ENCODE measurements at places on chromosomes 7 and 10.

- no peak for DNase-seq
Observed at GRCh38 chr7:107972075-107972482, 30.9 kb downstream of the LAMB1 start.

DNA sequence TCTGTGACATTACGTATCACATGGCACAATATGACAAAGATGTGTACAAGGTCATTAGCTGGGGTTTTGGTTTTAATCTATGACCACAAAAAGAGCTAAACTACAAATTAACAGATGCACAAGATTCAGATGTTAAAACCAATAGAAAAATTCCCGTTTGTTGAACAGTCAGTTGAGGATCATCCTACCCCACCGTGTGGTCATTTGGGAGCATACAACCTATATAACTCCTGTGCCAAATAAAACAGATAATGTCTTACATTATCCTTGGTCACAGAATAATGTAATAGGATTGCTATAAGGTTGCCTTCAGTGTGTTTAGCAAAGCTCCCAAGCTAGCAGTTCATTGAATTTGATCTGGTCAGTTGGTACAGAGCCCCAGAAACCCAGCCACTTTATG is 28.2 kb downstream of the ASNS start:
- DNase-seq, result no peak

DNA sequence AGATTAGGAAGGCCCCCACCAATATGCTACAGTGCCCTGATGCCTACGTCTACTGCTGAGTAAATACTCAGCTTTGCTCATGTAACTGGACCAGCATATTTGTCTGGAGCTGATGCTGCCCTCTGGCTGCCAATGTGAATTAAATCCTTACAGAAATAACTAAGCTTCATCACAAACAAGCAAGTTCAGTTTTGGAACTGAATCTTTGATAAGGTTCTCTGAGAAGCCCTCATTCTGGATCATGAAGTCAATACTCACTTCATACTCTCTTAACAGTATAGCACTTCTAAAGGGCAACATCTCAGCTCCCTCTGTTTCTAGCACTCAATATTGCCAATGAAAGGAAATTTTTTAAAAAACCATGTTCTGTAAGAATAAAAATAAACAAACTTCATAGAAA is 246.7 kb downstream of the ETV1 start:
- DNase-seq, result peak; percentile 26

DNA sequence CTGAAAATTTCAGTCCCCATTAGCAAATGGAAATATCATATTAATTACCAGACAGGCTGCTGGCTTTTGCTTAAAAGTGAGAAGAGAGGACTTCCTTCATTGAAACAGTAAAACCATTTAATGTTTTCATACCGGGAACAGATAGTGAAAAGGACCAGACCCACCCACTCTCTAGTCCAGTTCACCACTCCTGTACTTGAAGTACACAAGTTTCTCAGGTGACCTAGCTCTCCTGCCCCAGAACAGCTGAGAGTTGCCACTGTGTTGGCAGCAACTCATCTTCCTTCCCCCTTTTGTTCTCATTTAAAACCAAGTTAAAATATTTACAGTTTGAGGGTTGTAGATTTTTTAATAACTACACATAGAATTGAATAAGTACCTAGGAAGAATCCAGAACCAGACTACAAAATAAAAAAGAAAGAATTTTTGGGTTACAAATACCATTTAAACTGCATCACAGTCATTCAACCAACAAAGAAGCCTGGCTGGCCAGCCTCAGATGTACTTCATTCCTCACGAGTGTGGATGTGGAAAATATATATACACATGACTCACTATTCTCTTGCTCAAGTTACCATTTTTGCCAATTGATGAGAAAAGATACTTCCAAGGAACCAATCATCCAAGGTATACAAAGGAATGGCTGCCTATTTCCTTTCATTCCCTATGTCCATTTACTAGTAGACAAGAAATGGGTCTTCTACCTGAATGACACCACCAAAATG is 68.1 kb downstream of the VPS41 start:
- peak; percentile 74 for DNase-seq

DNA sequence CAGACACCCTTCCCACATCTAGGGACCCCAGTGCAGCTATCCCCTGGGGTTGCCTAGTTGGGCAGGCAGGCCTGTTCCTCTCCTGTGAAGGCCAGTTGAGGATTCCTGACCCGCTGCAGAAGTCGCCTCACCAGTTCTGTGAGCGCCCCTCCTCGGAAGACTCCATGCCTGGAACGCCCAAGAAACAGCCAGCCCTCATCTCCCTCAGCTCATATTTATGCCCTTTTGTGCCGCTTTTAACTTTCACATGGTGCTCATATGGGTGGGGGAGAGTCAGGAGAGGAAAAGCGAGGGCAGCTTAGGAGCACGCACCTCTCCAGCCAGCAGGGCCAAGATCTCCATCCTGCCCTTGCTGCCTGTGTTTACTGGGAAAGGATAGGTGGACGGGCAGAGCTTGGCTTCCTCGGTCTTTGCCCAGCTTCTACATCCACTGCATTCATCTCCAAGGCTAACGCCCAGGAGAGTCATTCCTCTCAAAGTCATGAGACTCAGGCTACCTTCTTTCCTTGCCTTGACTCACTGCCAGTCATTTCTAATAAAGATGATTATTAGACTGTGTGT is 286.6 kb downstream of the USP6NL start:
- DNase-seq, result no peak

GRCh38 chr7:8443576-8444467 is 10.4 kb downstream of the NXPH1 start:
- no peak for DNase-seq

GRCh38 chr10:63348245-63348850 is 117.4 kb downstream of the JMJD1C start:
- DNase-seq, result no peak

DNA sequence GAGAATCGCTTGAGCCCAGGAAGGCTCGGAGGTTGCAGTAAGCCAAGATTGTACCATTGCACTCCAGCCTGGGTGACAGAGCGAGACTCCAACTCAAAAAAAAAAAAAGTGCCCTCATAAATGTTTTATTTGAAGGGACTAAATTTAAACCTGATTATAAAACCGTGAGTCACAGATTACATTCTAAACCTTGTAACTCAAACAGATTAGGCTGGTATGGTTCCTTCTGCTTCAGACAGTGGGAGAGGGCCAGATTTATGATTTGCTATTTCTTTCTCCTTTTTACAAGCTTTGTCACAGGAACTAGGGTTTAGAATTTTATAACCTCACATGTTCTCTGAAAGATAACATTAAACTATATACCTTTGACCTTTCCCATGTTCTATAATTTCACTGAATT is 801.2 kb upstream of the ZWINT start:
- no peak for DNase-seq

GRCh38 chr10:126349101-126349500 is 39.2 kb downstream of the ADAM12 start:
- DNase-seq, result no peak

GRCh38 chr7:23971031-23971430 is 261.0 kb downstream of the STK31 start:
- DNase-seq, result no peak

GRCh38 chr10:96387161-96387560 is 28.4 kb upstream of the OPALIN start:
- peak; percentile 22 for DNase-seq

DNA sequence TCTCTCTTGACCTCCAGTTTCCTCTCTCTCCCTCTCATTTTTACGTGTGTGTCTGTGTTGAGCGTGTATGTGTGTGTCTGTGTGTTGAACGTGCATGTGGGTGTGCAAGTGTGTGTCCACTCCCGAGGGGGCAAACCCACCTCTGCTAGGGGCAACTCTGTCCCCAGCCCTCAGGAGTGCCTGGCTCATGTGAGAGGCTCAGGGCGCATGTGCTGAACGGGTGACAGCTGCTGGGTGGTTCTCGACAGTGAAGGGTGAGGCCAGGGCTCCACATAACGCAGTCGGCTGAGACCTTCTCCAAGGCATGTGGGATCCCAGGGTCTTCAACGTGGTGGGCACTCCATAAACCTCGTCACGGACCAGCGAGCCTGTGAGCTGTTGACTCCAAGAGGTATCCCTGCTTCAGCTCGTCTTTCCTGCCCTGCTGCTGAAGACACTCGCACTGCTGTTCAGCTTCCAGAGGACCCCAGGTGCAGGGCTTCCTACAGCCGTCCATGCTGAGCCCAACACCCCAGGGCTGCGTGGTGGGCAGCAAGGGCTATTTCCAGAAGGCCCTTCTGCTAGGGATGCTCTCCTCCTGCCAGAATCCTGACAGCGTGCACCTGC is 361.6 kb upstream of the SHH start:
- DNase-seq, result no peak

GRCh38 chr10:15242261-15242840 is 73.9 kb upstream of the NMT2 start:
- DNase-seq, result no peak

DNA sequence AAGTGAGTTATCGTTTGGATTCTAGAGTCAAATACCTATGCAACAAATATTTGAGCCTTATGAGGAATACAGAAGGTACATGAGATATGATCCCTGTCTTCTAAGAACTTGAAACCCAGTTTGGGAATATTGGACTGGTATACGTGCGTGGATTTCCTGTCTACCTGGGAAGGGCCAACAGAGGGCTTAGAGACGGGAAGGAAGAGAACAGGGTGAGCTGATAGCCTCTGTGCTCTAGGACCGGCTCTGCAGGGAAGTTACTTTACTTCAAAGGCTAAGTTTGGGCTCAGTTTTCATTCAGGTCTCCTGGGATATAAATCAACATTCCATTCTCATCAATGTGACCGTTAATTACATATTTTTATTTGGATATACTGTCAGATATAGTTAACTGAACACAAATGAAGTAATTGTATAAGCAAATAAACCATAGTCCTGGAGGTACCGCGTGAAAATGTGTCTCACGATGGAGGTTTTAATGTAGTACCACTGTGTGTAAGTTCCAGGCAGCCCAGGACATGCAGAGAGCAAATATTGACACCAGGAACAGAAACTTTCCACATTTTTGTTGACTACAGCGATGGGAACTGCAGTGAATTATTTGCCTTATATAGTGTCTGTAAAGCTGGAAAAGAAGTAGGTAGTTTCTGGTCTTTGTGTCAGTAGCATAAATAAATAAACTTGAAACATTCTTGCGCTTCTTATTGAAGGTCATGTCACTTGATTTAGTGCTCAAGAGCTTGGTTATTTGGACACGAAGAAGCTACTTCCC is 8.6 kb downstream of the CHST12 start:
- DNase-seq, result no peak

GRCh38 chr10:5038101-5038500 is 34.4 kb upstream of the AKR1C2 start:
- DNase-seq, result no peak

DNA sequence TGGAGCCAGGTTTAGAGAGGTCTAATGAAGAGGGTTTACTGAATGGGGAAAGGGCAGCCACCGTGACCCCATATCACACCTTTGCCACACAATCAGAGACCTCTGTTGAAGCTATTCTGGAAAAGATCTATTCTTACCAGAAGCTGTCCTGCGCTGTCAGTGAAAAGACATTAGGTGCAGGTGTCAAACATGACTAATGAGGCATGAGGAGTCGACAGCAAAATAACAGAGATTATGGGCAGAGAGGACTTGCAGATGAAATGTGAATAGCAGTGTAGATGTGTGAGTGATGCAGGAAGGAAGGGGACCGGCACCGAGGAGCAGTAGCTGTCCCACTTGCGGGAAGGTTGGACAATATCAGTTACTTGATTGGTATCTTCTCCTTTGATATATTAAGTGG is 627.7 kb upstream of the GALNT17 start:
- no peak for DNase-seq

GRCh38 chr7:91436655-91437054 is 172.4 kb downstream of the FZD1 start:
- DNase-seq, result no peak

DNA sequence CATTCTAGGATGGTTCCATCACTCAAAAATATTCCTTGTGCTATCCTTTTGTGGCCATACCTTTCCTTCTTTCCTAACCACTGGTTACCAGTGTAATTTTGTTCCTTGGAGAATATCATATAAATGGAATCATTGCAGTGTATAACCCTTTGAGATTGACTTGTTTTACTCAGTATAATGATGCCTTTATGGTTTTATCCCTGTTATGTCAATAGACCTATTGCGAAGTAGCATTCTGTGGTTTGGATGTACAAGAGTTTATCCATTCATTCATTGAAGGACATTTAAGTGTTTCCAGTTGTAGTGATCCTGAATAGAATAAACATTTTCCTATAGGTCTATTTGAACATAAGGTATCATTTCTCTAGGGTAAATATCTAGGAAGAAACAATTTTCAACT is 54.2 kb downstream of the RBM33 start:
- no peak for DNase-seq

- DNase-seq, result no peak
Observed at GRCh38 chr10:46298477-46299285, 11.9 kb downstream of the ANTXRL start.

- no peak for DNase-seq
Observed at GRCh38 chr10:70258216-70258615, 25.0 kb upstream of the PPA1 start.

DNA sequence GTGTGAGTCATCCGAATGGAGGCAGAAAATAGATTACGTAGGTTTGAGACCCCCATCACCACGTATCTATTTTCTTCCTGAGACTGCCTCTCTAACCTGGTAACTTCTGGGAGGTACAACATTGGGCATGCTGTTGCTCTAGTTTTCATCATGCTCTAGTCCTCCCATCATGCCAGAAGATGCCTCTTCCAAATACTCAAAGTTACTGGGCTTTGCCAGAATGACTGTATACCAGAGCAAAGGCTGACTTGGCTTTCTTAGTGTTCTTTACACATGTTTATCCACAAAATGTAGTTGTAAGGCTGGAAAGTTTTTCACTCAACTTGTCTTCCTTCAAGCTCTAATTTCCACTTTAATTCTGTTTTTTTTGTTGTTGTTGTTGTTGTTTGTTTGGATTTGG is 370.5 kb downstream of the MDFIC start:
- no peak for DNase-seq

GRCh38 chr10:119138346-119139306 is 26.9 kb downstream of the SFXN4 start:
- no peak for DNase-seq

DNA sequence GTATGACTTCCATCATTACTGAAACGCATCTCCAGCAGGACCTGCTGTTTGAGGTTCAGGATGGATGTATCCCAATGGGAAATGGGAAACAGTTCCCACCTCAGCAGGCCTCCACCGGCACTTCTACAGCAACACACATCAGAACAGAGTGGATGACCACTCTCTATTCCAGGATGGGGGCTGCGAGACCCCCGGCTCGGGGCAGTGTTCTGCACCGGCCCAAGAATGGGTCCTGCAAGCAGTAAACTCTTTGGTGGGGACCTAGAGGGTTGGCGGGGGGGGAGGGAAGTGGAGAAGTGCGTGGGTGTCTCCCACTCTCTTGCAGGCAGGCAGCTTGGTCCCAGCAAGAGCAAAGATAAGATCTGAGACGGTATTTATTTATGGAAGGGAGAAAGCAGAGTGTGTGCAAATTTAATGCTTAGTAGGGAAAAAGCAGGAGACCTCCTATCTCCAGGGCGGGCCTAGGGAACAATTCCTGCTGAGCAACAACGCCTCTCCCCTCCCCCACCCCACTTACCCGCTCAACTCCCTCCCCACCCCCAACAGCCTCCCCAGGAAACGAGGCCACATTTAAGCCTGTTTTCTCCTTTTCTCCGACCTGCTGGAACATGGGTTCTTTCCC is 4.0 kb downstream of the SFMBT2 start:
- DNase-seq, result no peak
